Thyroid gland (tissue), 4 donors: ENCODE measurements at places on chromosomes 5 and 9. TPM values are rescaled to one million over a fixed set of nuclear protein-coding genes. Genes with fewer than 3 reads are reported as not detected.

DNA sequence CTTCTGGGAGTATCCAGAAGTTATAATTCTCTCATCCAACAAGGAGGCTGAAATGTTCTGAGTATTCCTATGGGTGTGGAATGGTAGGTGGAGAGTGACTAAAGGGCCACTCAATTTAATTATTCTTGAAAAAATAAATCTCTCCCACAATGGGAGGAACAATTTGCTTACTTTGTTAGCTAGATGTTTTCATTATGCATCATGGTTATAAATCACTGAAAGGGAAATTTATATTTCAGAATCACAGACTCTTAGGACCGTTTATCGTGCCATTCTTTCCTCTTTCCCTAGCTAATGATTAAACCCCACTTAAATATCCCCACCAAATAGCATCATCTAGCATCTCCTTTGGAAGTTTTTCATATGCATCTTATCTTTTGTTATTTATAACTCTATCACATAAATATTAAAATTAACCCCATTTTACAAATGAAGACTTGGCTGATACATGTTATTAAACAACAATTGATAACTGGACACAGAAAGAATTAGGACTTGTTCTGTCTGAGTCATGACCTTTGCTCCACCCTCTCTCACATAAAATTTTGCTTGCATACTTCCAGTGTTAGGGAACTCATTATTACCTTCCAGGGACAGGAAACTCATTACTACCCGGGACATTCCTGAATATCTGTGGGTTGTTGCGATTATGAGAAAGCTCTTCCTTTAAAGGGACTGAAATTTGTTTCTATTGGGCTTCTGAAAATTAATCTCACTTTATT, 94.9 kb upstream of the NMUR2 start:
- no peaks in the 10 kb centered on the region for H3K4me1 ChIP-seq
- no peaks in the 10 kb centered on the region for H3K27me3 ChIP-seq
- no peaks in the 10 kb centered on the region for H3K36me3 ChIP-seq
- H3K4me3 ChIP-seq, result no peak overlapping the region
- no peak for DNase-seq
- no peak overlapping the region for H3K27ac ChIP-seq

GRCh38 chr5:137072361-137073115, 426.6 kb downstream of the SPOCK1 start:
- peak overlapping the region; percentile 15 for H3K27ac ChIP-seq
- peak; percentile 29 for DNase-seq
- no peaks in the 10 kb centered on the region for H3K4me1 ChIP-seq

GRCh38 chr9:133774799-133775198, 36.6 kb upstream of the SARDH start:
- peaks cover 10% of the 10 kb centered on the region for H3K36me3 ChIP-seq
- no peak overlapping the region for H3K27ac ChIP-seq
- no peaks in the 10 kb centered on the region for H3K27me3 ChIP-seq
- DNase-seq, result no peak
- no peaks in the 10 kb centered on the region for H3K4me1 ChIP-seq

DNA sequence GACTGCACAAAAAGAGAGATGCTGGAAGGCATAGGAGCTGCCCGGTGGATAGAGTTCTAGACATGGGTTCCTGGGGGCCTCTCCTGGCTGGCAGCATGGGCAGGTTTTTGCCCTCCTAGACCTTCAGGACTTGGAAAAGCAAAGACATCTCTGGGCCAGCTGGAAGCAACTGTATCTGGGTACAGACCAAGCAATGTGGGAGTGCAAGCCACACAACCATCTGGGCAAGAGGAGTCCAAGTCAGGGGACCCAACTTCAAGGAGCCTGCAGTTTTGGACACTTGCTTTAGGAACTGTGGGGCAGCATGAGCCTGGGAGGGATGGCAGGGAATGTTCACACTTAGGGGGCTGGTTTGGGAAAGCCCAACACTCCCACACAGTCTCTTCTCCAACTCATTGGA, 323.3 kb downstream of the GADD45G start:
- no peaks in the 10 kb centered on the region for H3K27me3 ChIP-seq
- DNase-seq, result no peak

The TSSK1B gene
- total RNA-seq, result 0.40 TPM

GRCh38 chr9:135374591-135374990, 105.0 kb upstream of the PPP1R26 start:
- DNase-seq, result no peak
- no peaks in the 10 kb centered on the region for H3K27me3 ChIP-seq
- no peak overlapping the region for H3K4me3 ChIP-seq

GRCh38 chr9:95286151-95286550, 31.4 kb downstream of the FANCC start:
- no peak overlapping the region for H3K27ac ChIP-seq
- H3K27me3 ChIP-seq, result no peaks in the 10 kb centered on the region
- H3K4me3 ChIP-seq, result no peak overlapping the region
- H3K4me1 ChIP-seq, result no peaks in the 10 kb centered on the region
- H3K36me3 ChIP-seq, result no peaks in the 10 kb centered on the region

The ORM2 gene
- total RNA-seq, result not detected

DNA sequence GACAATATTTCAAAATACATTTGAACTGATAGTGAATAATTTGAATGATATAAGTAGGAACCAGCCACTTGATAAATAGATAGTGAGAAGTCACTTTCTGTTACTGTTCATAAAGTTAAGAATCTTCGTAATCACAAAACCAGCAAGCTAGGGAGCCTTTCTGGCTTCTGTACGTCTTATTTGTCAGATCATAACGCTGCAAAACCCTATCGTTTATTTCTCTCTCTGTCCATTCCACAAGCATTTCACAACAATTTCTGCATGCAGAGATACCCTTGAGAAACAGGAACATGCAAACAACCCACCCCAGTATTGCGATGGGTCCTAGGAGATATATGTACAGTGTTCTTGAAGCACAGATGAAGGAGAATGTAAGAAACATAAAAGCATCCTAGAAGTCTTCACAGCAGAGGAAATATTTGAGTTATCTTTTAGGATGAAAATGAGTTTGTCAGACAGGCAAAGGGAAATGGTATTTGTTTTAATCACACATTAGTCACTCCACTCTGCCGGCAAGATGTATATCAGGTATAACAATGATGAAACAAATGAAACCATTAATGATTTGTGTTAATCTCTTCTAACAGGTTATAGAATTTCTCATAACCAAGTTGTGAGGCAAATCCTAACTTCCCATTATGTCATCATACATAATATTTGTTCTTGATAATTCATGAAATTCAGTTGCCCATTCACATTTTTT, 668.7 kb upstream of the FTMT start:
- H3K4me3 ChIP-seq, result no peak overlapping the region
- no peaks in the 10 kb centered on the region for H3K27me3 ChIP-seq
- no peaks in the 10 kb centered on the region for H3K4me1 ChIP-seq
- DNase-seq, result no peak

DNA sequence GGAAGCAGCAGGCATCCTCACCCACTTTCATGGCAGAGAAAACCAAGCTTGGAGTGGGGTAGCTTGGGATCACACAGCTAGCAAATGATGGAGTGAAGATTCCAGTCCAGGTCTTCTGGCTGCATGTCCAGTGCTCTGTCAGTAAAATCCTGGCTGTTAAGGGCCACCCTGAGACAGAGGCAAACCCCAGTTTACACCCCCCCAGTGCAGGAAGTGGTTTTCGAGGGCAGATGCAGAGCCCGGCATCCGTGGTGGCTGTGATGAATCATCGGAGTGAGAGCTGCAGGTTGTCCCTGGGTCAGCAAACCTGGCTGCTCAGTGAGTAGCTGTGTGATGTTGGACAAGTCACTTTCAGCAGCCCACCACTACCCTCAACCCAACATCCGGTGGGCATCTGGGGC, 115.4 kb downstream of the RGS3 start:
- peak overlapping the region; percentile 96 for H3K27ac ChIP-seq
- no peaks in the 10 kb centered on the region for H3K27me3 ChIP-seq
- peaks cover 5% of the 10 kb centered on the region for H3K36me3 ChIP-seq
- peak; percentile 40 for DNase-seq
- H3K4me3 ChIP-seq, result no peak overlapping the region
- H3K4me1 ChIP-seq, result peaks cover 76% of the 10 kb centered on the region

DNA sequence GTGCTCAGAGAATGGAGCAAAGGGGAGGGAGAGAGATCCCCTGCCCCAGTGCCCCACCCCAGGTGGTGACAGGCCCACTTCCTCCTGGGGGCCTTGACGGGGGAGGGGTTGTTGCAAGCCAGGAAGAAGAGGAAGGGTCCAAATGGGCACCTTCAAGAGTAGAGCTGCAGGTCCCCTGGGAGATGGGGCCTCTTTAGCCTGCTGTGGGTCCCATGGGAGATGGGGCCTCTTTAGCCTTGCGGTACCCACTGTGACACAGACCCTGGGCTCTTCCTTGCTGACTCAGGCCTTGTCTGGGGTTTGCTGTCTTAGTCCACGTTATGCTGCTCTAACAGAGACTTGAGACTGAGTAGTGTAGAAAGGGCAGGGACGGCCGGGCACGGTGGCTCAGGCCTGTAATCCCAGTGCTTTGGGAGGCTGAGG, 9.6 kb upstream of the TOR4A start:
- no peak overlapping the region for H3K27ac ChIP-seq
- no peak for DNase-seq
- H3K27me3 ChIP-seq, result no peaks in the 10 kb centered on the region
- H3K4me1 ChIP-seq, result no peaks in the 10 kb centered on the region
- H3K4me3 ChIP-seq, result no peak overlapping the region

GRCh38 chr9:133950192-133950591, 41.9 kb downstream of the VAV2 start:
- no peaks in the 10 kb centered on the region for H3K36me3 ChIP-seq
- H3K4me1 ChIP-seq, result peaks cover 58% of the 10 kb centered on the region
- no peak for DNase-seq
- no peaks in the 10 kb centered on the region for H3K27me3 ChIP-seq

GRCh38 chr5:27266184-27266583, 227.8 kb upstream of the CDH9 start:
- DNase-seq, result no peak
- H3K27ac ChIP-seq, result no peak overlapping the region
- no peaks in the 10 kb centered on the region for H3K4me1 ChIP-seq

The RXRA gene
- 81.3 TPM for total RNA-seq

DNA sequence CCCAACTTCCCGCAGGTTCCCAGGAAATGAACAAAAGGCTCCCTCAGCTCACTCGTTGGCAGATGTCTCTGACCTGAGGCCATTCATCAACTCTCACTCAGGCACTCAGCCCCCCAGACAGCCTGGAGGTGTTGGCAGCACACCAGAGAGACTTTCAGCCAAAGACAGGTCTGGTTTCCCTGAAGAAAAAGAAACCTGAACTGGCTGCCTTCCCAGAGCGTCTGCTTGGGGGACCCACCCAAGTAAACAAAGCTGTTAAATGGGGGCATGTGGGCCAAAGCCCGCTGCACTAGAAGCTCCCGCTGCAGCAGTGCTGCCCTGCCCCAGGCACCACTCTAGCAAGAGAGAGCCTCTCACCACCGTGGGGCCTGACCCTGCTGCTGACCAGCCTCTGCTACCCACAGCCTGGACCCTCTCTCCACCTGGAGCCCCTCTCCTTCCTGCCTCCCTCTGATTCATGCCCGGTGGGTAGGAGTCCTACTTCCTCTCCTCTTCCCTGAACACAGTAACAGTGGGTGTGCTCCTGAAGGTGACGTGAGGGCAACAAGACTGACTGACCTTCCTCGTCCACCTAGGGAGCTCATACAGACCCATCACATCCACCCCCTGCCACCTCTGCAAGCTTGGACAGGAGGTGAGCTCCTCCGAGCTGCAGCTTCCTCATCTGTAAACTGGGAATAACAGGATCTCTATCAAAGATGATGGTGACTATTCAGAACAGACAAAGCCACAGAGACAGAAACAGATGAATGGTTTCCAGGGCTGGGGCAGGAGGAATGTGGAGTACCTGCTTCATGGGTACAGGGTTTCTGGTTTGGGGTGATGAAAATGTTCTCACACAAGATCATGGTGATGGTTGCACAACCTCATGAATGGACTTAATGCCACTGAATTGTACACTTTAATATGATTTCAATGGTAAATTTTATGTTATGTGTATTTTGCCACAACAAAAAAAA, 31.0 kb upstream of the GABRP start:
- H3K4me1 ChIP-seq, result peaks cover 37% of the 10 kb centered on the region
- H3K27ac ChIP-seq, result peak overlapping the region; percentile 58
- H3K27me3 ChIP-seq, result no peaks in the 10 kb centered on the region
- no peak overlapping the region for H3K4me3 ChIP-seq
- peak; percentile 88 for DNase-seq
- H3K36me3 ChIP-seq, result no peaks in the 10 kb centered on the region

DNA sequence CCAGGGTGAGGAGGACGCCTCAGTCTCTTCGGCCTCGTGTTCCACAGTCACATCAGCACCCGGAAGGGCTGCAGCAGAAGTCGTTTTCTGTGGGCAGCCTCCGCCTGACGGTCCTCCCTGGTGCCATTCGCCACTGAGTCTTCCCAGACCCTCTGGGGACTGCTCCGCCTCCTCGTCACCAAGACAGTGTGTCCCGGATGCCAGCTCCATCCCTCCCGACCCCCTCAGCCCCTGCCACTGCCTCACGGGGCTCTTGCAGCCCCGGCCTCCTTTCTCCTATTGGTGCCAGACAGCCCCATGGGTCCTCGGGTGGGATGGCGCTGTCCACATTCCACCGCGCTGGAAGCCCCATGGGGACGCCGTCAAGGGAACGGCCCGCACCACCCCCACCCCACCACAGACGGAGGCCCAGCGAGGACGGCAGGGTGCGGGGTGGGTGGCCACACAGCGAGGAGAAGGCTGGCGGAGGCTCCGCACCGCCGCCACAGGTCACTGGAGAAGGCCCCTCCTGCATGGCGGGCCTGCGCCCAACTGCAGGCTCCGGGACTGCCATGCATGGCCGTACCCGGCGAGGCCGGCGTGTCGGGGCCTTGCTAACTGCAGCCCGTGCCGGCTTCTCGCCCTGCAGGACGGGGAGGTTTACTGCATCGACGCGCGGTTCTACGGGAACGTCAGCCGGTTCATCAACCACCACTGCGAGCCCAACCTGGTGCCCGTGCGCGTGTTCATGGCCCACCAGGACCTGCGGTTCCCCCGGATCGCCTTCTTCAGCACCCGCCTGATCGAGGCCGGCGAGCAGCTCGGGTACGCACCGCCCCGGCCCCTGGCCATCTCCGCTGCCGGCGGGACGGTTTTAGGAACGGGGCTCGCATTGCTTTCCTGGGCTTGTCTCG, 43.6 kb upstream of the CACNA1B start:
- H3K27ac ChIP-seq, result no peak overlapping the region
- peaks cover 48% of the 10 kb centered on the region for H3K36me3 ChIP-seq
- no peaks in the 10 kb centered on the region for H3K4me1 ChIP-seq
- H3K27me3 ChIP-seq, result no peaks in the 10 kb centered on the region

DNA sequence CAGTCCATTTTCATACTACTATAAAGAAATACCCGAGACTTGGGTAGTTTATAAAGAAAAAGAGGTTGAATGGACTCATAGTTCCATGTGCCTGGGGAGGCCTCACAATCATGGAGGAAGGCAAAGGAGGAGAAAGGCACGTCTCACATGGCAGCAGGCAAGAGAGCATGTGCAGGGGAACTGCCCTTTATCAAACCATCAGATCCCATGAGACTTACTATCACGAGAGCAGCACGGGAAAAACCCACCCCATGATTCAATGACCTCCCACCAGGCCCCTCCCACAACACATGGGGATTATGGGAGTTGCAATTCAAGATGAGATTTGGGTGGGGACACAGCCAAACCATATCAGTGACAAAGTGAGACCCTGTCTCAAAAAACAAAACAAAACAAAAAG, 19.9 kb downstream of the TRAF2 start:
- DNase-seq, result no peak
- H3K27me3 ChIP-seq, result no peaks in the 10 kb centered on the region
- no peak overlapping the region for H3K4me3 ChIP-seq
- no peak overlapping the region for H3K27ac ChIP-seq
- peaks cover 12% of the 10 kb centered on the region for H3K36me3 ChIP-seq

- no peak overlapping the region for H3K4me3 ChIP-seq
- peak overlapping the region; percentile 91 for H3K27ac ChIP-seq
- H3K4me1 ChIP-seq, result peaks cover 39% of the 10 kb centered on the region
- peaks cover 32% of the 10 kb centered on the region for H3K36me3 ChIP-seq
- peak; percentile 72 for DNase-seq
- H3K27me3 ChIP-seq, result no peaks in the 10 kb centered on the region
Observed at GRCh38 chr9:95088421-95089161, 228.9 kb downstream of the FANCC start.

The NR2F1-AS1 gene
- total RNA-seq, result 4.1 TPM
